Stimulated activated CD4-positive, alpha-beta T cell treated with anti-CD3 and anti-CD28 coated beads, Interleukin-15, amount 100 ng/mL, for 24 hours (primary cell): ENCODE measurements at places on chromosomes 11 and 22.

DNA sequence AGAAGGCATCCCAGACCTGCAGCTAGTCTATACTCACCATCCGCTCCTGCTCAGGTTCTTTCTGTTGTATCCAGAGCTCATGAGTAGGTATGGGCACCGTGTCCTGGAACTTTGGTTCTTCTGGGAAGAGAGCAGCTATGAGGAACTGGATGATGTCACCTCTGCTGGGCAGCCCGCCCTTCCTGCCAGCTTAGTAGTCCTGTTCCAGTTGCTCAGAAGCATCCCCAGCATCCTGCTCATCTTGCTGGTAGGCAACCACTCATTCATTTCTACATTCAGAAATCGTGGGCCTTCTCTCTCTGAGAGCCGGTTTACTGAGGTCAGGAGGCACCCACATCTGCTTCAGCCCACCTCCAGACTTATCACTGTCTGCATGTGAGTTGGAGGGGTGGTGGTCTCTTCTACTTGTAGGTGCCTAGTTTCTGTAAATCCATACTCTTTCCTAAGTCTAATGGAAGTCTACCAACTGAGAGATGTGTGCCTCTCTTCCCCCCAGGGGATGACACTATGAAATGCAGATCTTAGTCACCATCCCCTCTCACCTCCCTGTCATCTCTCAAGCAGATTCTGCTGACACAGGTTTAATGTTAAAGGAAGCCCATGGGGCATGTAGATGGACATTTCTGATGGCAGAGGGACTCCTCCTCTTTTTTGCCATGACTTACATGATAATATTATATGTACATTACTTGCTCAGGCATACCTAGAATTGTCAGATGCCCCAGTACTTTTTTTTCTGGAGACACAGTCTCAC lies 29.6 kb upstream of the CCDC134 start:
- DNase-seq = no peak

- no peak for DNase-seq
Measured at GRCh38 chr11:22991196-22991595, 130.9 kb upstream of the CCDC179 start.

- DNase-seq = no peak
Measured at GRCh38 chr11:61728940-61729219, 23.6 kb upstream of the MYRF start.

- no peak for DNase-seq
Measured at GRCh38 chr22:32066820-32067219, 23.8 kb downstream of the SLC5A1 start.

- DNase-seq = no peak
Measured at GRCh38 chr11:1391165-1392075, 1.7 kb downstream of the BRSK2 start.

DNA sequence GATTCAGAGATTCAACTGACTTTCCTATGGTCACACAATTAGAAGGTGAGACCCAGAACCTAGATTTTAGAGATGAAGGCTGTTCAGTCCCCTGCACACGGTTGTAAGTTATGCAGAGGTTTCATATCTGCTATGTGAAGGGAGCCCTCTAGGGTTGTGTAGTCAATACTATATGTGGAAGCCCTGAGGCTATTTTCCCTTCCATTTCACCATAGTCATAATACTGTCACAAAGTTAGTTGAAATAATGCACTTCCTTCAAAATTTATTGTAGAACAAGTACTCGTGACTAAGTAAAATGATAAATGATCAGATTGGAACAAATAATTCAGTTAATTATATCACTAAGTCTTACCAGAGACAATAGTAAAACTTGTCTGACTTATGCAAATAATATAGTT lies 48.8 kb downstream of the ENDOD1 start:
- DNase-seq = no peak

- no peak for DNase-seq
Measured at GRCh38 chr11:111913997-111914396, 1.5 kb downstream of the HSPB2 start.

DNA sequence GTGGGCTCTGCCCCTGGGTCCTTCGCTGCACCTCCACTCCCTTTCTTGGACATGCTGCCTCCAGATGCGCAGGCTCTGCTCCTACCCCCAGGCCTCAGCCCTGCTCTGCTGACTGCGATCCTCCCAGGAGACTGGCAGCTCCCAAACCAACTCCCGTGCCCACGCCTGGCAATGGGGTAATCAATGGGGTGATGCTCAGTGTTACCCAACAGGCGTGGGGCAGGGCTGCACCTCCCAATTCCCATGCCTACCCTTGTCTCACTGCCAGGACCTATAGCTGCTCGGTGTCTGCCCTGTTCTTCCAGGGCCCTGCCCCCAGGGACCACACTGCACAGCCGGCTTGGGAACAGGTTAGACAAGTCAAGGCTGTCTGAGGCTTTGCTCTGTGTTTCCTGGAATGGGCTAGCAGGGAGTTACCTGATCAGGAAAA lies at the start of gene ALDH3B2:
Gene ALDH3B2, minus strand, starts transcription at position 182 of the 430 bp plus-strand sequence. CDS start 7,688 bp downstream, outside the sequence.
- no peak for DNase-seq

DNA sequence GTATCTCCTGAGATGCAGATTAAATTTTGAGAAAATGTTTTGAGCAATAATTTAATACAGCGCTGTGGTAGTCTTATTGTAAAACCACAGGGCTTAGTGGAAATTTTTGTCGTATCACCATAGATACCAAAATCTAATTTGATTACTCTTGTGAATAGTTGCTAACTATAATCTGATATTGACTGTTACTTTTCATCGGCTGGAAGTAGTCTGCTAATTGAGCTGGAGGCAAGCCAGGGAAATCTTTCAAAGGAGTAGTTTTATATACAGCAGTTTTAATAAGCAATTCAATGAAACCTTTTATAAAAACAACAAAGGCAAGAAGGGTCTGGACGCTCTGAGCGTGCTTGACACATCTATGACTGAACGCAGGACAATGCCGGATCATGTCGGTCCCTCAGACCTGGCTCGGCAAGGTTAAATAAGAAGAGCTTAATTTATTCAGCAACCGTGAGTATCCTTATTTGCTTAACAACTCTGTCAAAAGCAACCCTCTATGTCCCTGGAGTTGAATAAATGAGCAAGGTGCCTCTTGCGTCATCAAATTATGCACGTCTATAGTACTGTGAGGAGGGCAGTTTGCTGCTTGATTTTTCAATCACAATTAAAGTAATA lies 121.2 kb downstream of the NCAM1 start:
- DNase-seq = no peak

DNA sequence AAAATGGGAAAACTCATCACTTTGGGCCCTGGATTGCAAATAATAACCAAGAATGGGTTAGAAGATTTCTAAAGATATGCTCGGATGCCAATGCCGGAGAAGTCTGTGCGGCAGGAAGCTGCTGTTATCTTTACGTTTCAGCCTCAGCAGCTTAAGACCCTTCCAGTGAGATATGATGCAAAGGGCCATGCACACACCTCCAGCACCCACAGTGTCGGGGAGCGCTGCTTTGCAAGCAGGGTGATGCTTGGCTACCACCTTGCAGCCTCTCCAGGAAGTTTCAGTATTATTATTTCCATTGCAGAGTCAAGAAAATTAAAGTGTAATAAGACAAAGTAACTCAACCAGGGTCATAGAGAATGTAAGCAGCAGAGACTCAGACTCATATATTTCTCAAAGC lies 37.3 kb downstream of the LARGE1 start:
- no peak for DNase-seq

GRCh38 chr22:21568347-21569075 lies 997 bp downstream of the UBE2L3 start:
- peak; percentile 47 for DNase-seq

DNA sequence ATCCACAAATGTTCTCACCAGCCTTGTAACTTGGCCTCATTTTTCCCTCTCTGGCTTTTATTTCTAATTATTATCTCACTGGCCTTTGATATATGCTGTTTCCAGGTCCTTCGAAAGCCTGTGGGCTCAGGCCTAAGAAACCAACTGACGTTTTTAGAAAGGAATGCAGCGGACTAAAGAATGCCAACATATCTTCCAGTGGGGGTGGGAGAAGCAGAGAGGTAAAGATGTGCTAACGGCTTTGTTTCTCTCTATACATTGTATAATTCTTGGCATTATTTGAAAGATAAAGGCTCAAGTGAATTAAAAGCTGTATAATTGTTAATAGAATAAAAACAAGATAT lies 28.2 kb downstream of the OR6Q1 start:
- DNase-seq = no peak

DNA sequence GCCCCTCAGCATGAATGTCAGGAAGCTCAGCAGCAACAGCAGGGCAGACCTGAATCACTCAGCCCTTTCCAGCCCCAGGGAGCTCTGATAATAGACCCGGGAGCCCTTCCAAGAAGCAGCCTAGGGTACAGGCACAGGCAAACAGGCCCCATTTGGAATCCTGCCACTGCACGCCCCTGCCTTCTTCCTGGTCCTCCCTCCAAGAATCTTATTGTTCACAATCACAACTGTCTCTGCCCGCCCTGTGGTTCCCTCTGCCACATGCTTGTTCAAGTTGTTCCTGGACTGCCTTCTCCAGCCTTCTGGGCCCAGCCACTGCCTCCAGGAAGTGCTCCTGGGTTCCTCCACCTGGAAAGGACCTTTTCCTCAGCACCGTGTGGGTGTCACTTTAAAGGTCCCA lies 54.6 kb downstream of the LRRC32 start:
- DNase-seq = no peak

- peak; percentile 53 for DNase-seq
Measured at GRCh38 chr11:19938169-19938856, 222.0 kb downstream of the DBX1 start.

DNA sequence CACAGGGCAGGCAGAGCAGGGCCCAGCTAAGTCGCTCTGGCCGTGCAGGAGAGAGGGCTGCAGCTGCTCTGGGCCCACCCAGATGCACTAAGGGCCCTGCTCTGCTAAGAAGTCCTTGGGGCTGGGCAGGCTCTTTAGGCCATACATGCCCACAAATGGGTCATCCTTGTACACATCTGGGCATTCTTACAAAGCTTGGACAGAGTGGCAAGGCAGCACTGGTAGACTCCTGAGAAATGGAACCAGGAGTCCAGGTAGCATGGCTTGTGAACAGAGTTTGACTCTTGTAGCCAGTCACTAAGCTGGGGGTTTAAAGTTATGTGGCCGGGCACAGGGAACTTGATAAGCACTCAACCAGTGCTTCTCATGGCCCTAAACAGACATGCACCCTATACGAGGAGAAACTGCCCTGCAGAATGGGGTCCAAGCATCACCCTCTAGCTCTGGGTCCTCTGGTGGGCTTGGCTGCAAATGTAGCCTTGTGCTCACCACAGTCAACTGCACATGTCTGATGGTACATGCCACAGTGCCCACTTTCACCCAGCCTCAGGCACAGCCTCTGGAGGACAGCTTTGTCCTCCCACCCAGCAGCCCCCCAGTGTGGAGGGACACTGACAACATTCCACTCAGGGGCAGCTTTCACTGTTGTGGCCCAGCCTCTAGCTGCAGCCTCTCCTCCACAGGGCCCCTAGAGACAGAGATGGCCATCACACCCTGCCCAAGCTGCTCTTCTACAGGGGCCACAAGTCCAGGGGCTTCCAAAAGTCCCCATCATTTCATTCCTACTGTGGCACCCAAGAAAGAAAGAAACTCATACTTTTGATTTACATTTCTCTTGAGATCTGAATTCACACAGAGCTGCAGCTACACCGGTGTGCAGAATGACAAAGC lies 75.2 kb downstream of the DGCR2 start:
- no peak for DNase-seq

- DNase-seq = no peak
Measured at GRCh38 chr22:36985211-36985889, 33.9 kb downstream of the TST start.

DNA sequence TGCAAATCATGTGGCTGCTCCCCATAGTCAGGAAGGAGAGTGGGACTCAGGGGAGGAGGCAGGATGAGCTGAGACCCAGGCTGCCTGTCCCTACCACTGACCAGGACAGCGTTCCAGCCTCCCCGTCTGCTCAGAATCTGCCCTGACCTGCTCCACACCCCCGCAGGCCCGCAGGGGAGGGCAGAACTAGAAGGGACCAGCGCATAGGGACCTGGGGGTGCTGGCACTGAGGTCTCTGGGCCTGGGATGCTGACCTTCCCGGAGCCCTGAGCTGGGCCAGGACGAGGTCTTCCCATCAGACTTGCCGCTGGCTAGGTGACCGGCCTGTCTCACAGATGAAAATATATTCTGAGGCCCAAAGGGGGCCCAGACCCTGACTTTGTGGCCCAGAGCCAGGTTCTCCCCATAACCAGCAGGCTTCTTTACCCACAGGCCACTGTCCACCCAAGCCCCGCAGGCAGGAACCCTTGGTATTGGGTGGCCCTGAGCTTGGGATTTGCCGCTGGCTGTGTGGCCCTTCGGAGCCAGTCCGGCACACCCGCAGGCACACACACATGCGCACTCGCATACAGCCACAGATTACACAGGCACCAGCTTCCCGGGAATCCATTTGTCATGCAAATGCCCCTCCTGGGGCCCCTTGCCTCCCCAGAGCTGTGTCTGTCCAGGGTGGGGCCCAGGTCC lies 13.8 kb upstream of the PIM3 start:
- DNase-seq = no peak

- DNase-seq = no peak
Measured at GRCh38 chr22:47445716-47446290, 683.4 kb downstream of the TBC1D22A start.
